ENCODE measurements at places on chromosomes 1 and 21.

DNA sequence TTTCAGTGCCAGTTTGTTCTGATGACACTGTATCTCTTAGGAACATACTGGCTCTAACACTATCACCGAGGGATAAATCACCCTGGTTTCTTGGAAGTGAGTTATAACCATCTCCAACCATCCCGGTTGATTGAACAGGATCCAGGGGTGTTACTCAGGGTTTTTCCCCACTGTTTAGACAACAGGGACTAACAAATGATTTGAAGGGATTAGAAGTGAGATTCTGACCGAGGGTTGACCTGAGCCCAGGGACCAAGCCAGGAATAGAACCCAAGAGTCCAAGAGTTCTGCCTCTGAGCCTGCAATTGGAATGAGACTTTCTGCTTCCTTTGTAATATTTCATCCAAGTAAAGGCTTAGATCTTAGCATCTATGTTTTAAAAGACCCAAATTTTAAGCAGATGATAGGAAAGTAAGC is 154.0 kb downstream of the DHRS3 start:
- DNase-seq, result peak; percentile 86

DNA sequence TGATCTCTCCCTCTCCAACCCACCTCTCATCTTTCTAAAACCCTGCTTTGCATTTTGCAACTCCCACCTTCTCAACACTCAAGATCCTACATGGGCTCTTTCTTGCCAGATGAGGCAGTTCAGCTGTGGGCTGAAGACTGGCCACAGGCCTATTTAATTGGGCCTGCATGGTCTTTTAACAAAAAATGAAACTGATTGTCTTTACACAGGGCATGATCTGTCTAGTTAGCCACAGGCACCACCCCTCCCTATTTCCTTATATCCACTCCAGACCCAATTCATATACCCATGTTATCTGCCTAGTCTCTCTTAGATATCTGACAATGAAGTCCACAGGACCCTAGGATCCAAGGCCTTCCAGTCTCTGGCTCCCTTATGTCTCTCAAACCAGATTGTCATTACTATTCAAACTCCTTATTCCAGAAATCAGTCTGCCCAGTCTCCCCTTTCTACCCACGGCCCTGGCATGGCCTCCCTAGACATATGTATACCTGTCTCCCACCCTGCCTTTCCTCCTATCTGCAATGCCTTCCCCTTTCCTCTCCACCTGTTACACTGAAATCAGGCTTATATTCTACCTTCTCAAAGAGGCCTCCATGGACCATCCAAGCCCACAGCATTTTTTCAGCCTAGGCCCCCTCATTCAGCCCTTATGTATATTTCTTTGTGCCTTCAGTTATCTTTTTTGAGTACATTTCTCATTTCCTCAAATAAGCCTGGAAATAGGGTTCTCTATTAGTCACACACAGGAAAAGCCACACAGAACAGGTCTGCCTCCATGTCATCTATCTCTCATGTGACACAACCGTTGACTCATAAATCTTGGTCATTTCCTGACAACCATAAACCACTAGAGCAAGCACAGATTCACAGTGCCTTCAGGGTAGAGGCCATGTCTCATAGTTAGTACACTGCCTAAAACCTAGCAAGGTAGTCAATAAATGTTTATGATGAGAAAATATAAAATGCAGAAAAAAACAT is 39.0 kb downstream of the LPAR3 start:
- no peak for DNase-seq

GRCh38 chr1:154884869-154885701 is 15.0 kb upstream of the KCNN3 start:
- DNase-seq, result no peak

DNA sequence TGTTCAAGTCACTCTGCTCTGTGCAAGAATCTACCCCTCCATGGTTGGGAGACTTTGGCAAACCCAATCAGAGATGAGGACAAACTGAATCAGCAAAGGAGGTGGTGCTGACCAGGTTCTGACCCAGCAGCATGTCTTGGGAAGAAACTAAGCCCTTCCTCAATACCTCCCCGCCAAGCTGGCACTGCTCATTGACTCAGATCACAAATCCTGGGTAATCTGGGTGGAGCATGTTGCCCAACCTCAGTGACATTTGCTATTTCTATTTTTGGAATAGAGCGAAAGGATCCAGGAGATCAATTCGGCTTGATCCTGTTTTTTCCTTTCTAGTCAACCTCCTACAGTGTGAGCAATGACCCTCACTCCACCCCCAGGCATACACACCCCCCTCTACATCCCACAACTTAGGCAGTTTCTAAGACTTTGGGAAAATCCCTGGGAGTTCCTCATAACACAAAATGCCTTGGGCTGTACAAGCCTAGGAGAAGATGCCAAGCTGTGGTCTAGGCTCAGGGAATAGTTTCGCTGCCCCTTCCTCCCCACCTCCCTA is 166.8 kb upstream of the KCNJ6 start:
- DNase-seq, result no peak

- DNase-seq, result no peak
Measured at GRCh38 chr1:241749041-241749944, 97.2 kb downstream of the WDR64 start.

GRCh38 chr21:25062061-25062460 is 545.2 kb downstream of the MRPL39 start:
- no peak for DNase-seq

GRCh38 chr1:241357366-241358340 is 648 bp upstream of the RGS7 start:
- DNase-seq, result no peak

- DNase-seq, result no peak
Measured at GRCh38 chr1:57124768-57125446, 159.1 kb upstream of the C8B start.

GRCh38 chr1:20883766-20884165 is 96.7 kb upstream of the HP1BP3 start:
- no peak for DNase-seq

- no peak for DNase-seq
Measured at GRCh38 chr1:30881319-30882181, 27.0 kb downstream of the SDC3 start.

DNA sequence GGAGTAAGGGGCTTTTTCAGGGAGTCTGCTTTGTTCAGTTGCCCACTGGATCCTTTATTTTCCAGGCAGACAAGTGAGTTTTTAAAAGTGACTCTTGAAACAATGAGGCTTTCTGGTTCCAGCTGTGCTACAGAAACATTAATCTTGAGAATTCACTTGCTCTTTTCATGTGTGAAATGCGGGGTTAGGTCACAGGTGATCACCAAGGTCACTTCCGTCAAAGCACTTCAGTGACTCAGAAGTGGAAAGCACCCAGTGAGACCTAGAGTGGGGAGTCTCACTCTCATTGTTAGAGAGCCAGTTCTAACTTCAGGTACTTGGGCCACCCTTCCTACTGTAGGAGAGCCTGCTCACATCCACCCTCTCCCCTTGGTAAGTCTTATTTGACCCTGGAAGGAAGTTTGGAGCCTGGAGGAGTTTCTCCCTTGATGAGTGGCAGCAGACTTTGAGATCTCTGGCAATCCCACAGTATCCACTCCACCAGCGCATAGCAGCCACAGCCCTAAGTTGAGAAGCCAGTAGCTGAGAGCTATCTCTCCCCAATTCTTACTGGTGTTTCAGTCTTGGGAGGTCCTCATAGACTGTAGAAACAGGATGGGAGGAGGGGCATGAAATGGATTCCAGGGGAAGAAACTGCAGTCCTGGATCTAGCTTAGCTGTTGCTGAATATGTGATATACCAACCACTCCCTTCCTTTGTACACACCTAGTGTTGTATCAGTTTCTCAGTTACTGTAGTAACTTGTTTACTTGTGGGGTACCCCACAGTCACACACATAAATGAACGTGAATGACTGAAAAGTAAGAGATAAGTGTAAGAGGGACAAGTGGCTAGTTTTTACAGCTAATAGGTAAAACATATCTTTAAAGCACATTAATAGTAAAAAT is 3.1 kb downstream of the TACSTD2 start:
- no peak for DNase-seq

GRCh38 chr1:226738421-226738994 is 574 bp downstream of the ITPKB start:
- DNase-seq, result no peak

DNA sequence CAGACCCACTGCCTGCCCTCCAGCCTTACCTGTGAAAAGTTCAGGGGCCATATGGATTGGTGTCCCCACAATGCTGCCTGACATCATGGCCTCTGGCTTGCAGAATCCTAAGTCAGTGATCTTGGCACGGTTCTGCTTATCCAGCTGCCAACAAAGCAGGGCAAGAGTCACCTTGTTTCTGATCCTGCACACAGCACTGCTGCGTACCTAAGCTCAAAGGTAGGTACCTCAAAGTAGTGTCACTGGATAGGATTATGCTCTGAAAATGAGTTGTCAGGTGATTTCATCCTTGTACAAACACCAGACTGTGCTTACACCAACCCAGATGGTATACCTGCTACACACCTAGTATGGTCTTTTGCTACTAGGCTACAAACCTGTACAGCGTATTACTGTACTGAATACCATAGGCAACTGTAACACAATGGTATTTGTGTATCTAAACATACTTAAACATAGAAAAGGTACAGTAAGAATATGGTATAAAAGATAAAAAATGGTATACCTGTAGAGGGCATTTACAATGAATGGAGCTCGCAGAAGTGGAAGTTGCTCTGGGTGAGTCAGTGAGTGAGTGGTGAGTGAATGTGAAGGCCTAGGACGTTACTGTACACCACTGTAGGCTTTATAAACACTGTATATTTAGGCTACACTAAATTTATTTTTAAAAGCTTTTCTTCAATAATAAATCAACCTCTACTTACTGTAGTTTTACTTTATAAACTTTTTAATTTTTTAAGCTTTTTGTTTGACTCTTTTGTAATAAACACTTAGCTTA is 29.1 kb upstream of the RBBP5 start:
- no peak for DNase-seq

GRCh38 chr1:40978886-40979240 is 633 bp upstream of the CTPS1 start:
- DNase-seq, result no peak

DNA sequence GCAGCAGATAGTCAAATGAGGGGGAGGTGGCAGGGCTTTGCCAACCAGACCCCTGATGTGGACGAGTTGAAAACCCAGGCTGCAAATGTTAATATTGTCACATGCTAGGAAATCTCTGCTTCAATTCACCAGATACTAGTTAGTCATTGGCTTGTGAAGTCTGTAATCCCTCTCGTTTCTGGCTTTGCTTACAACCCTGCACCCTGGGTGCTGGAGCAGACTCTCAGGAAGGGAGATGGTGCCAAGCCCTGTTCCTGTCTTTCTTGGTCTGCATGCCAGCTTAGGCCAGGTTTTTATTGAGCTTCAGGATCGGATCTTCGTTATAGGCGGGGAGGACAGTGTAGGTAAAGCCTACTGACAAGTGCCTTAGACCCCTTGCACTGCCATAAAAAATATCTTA is 53.3 kb downstream of the MDM4 start:
- no peak for DNase-seq

DNA sequence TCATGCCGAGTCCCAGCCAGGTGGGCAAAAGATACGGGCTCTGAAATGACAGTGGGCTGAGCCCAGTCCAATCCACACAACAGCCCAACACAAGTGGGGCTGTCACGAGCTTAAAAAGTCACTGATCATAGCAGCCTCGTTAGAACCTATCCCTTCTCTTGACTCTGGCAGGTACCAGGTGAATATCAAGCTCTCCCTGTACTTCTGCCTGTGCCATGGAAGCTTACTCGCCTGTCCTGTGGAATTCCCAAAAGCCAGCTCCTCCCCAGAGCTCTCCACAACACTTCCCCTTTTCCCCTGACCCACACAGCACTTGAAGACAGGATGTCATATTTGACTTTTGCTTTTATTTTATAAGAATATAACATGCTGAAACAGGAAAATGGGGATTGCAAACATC is 5.9 kb downstream of the RGS16 start:
- no peak for DNase-seq

DNA sequence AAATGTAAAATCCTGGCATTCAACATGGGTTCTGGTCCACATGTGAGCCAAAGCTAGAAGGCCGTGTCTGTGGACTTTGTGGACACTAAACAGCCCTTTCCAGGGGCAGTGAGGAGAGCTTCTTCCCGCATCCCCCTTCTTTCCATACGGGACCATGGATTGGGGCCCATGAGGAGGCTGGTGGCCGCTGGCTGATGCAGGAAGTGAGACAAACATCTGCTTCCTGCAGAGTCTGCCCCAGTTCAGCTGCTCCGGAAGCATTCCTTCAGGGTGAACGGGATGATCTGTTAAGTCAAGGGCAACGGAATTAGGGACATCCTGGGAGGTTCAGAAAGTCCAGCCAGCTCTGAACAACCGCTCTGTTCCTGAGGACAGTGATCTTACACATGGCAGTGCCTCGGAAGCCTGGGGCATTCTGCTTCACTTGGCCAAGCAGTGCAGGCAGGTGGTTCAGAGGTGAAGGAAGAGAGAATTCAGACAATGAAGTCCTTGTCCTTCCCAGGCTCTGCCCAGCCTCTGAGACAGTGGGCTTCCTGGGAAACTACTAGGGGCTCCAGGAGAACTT is 1.5 kb downstream of the CA6 start:
- DNase-seq, result no peak

GRCh38 chr1:234127026-234127671 is 222.7 kb downstream of the SLC35F3 start:
- DNase-seq, result no peak

- DNase-seq, result no peak
Measured at GRCh38 chr1:67228791-67229190, 62.5 kb downstream of the IL23R start.
